Left lobe of liver (tissue), 2 donors: ENCODE measurements at places on chromosomes 2 and 18.
A peak's percentile ranks its signal among the peaks of the same experiment; 100 is the strongest.

DNA sequence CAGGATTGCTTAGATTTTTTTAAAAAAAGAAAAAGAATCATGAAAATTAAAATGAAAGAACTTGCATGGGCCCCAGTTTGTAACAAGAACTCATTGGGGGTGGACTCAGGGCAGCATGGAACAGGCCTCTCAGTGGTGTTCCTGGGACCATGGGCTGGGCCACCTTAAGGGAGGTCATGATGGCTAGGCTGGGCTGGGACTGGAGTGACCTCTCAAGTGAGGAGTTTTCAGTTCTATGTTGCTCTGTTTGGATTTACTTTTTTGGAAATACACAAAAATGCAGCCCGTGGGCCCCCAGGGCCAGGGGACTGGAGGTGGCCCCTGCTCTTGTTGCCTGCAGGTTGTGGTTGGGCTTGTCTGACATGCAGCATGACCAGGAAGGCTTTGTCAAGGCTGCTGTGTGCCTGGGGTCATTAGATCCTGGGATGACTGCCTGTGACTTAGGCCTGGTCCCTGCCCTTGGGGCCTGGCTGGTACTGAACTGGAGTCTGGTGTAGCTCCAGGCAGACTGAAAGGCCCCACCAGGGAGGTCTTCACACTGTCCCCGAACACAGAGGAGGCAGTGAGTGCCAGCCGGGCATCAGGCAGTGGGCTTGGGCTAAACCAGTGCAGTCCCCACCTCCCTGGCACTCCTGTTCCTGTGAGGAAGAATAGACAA, 115.6 kb downstream of the GLI2 start:
- no peak for DNase-seq

- DNase-seq: no peak
Measured at GRCh38 chr18:32698153-32698552, 74.7 kb downstream of the KLHL14 start.

- no peak for DNase-seq
Measured at GRCh38 chr2:215606219-215606618, 170.4 kb upstream of the FN1 start.

DNA sequence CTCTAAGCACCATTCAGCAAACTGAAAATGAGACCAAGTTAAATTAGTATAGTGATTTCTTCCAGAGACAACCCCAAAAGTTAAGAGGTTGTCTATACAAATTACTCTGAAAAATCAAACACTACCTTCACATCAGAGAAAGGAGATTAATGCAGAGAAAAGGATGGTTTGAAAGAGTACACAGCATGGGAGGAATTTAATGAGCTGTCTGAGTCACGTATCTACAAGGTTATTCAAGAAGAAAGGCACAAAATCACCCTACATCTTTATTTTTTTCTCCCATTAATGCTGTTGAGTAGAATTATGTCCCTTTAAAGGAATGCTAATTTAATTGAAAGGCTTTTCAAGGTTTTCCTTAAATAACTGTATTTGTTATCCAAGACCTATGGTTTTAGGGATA, 41.1 kb downstream of the LANCL1 start:
- DNase-seq: no peak

DNA sequence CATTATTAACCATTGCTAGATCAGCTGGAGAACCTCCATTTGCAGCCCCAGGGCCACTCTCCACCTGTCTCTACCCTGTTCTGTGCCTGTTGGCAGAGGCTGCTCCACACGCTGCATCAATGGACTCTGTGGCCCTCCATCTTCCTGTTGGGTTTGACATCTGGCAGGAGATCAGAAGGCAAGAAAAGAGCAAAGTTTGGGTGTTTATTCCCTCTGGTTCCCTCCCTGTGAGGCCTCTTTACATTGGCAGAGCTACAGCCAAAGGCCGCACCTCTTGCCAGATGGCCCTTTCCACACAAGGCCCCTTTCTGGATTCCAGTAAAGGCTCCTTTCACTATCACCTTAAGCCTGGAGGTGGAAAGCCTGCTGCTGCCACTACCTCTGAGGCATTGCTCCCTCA, 110.9 kb upstream of the RND3 start:
- peak; percentile 77 for DNase-seq

GRCh38 chr2:191296083-191297006, 51.1 kb downstream of the MYO1B start:
- no peak for DNase-seq

DNA sequence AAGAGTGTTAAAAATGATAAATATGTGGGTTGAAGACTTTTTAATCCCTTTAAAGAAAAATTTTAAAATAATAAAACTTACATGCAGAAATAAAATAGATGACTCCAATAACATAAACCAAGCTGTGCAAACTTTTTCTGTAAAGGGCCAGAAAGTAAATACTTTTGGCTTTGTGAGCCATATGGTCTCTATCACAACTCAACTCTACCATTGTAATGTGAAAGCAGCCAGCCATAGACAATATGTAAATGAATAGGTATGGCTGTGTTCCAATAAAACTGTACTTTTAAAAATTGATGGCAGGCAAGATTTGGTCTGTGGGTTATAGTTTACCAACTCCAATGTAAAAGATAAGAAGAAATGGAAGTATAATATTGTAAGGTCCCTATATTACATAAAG, 45.2 kb downstream of the SNED1 start:
- no peak for DNase-seq

GRCh38 chr18:36340246-36340645, 42.7 kb downstream of the FHOD3 start:
- DNase-seq: no peak

GRCh38 chr2:201447086-201447485, 4.2 kb downstream of the TRAK2 start:
- DNase-seq: no peak

- DNase-seq: no peak
Measured at GRCh38 chr2:40208463-40208862, 243.4 kb downstream of the SLC8A1 start.

- no peak for DNase-seq
Measured at GRCh38 chr2:47651296-47651695, 131.6 kb upstream of the MSH6 start.

DNA sequence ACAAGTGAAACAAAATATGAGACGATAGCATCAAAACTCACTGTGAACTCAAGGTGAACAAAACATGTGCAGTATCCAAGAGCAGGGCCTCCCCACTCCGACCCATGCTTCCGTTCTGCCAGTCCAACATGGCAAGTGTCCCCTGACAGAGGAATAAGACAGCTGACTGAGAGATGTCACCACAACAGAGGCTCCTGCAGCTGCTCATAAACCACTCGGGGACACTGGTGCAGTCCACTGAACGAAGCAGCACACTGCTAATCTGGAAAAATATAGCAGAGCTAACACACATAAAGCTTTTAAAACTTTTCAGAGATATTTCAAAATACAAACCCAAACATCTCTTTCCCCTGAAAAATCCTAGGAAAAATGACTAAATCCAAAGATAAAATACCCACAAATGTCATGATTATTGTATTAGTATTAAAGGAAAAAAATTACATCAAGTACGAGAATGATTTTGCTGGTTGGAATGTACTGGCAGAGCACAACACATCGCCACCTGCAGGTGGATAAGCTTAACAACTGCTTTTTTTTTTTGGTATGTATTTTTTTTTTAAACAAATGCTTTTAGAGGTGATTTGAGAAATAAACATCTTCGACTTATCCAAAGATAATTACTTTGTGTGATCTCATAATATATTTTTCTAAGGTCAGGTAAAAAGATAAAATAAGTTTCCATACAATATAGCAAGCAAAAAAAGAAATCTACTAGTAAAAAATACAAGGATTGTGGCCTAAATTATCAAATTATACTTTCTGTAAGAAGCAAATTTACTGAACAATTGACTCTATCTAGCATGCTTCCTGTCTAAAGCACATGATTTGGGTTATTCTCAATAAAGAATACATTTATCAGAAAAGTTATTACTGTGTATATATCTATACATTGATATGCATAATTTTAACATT, 18.6 kb downstream of the THADA start:
- no peak for DNase-seq

DNA sequence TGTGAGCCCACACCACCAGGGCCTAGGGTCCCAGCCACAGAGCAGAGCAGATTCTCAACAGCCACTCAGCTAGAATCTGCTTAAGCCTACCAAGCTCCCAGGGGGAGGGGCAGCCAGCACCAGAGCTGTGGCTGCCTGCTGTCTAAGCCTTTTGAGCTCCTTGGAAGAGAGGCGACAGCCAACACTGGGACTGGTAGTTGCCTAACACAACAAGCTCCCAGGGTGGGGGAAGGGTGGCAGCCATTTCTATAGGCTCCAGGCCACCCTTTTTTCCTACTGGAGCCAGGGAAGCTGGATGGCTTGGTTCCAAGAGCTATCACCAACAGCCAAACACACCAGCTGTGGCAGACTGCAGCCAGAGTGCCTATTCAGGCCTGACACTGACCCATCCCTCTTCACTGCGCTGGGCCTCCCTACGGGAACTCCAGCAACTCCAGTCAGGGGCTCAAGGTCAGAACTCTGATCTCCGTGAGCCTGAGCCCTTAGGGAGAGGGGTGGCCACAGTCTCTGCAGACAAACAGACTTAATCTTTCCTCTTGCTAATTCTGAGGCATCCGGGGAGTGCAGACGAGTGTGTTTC, 1824.3 kb upstream of the CELF4 start:
- no peak for DNase-seq

DNA sequence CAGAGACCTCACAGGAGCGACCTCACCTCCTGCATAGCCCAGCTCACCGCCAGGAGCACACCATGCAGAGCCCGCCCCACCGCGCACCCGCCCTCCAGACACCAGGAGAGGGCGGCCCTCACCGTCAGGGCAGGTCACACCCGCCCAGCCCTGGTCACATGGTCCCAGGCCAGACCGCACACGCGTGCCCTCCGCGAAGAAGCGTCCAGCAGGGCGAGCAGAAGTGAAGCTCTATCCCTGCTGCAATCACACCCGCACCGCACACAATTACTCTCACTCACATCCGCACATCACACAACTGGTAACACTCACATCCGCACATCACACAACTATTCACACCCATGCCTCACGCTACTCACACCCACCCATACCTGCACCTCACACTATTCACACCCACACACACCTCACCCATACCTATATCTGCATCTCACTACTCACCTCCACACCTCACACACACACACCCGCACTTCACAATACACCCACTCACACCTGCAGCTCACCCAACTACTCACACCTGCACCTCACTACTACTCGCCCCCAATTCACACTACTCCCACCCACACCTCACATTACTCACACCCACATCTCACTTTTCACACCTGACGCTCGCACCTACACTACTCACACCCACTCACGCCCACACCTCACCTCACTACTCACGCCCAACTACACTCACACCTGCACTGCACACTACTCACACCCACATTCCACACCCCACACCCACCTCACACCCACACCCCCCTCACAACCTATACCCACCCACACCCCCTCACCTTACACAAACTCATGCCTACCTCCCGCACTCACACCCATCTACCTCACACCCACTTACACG, 242.0 kb downstream of the HDAC4 start:
- peak; percentile 45 for DNase-seq

- DNase-seq: no peak
Measured at GRCh38 chr2:85954590-85955458, 66.0 kb upstream of the ST3GAL5 start.

DNA sequence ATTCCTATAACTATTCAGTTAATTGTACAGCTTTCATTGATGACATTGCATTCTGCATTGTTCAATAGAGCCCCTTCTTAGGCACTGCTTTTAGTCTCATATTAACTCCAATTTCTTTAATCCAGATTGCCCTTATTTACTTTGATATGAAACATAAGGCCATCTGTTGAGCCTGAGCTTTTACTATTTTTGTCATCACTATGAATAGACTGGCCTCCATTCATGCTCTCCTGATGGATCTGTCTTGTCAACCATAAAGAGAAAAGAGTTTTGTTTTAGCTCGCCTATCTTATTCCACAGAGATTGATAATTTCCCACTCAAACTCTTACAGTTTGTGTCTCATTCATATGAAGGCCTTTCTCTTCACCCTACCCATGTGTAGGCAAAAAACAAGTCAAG, 159.2 kb upstream of the DTNA start:
- DNase-seq: no peak

DNA sequence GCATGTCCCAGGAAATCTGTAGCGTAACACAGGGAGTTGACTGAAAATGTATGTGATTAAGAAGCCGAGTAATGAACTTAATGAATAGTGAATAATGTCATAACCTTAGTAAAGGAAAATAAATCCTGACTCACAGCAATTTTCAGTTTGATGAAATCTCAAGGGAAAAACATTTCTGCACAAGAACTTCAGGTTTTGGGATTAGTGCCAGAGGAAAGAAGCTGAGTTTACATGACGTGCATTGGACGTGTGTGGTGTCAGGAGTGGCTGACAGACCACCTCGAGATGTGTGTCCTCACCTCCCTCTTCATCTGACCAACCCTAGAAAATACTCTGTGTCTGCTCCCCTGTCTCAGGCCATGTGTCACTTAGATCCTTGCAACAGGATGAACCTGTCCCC, 39.1 kb downstream of the VWA3B start:
- DNase-seq: no peak

DNA sequence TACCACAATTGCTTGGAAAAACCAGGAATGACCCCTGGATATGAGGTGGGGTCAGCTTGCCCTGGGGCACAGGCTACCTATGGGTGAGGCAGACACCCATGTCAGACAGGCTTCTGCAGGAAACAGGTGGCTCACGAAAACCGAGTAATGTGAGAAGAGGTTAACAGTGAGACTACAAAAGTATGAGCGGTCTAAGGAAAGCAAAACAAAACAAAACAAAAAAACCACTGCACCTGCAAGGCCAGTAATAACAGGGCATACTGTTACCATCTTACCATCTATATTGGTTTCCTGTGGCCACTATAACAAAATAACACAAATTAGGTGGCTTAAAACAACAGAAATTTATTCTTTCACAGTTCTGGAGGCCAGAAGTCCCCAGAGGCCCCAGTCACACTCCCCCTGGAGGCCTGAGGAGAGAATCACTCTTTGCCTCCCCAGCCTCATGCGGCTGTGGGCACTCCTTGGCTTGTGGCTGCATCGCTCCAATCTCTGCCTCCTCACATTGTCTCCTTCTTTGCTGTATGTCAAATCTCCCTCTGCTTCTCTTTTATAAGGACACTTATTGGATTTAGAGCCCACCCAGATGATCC, 86.6 kb upstream of the EPC2 start:
- no peak for DNase-seq

GRCh38 chr2:174499371-174499770, 12.5 kb upstream of the GPR155 start:
- DNase-seq: no peak

DNA sequence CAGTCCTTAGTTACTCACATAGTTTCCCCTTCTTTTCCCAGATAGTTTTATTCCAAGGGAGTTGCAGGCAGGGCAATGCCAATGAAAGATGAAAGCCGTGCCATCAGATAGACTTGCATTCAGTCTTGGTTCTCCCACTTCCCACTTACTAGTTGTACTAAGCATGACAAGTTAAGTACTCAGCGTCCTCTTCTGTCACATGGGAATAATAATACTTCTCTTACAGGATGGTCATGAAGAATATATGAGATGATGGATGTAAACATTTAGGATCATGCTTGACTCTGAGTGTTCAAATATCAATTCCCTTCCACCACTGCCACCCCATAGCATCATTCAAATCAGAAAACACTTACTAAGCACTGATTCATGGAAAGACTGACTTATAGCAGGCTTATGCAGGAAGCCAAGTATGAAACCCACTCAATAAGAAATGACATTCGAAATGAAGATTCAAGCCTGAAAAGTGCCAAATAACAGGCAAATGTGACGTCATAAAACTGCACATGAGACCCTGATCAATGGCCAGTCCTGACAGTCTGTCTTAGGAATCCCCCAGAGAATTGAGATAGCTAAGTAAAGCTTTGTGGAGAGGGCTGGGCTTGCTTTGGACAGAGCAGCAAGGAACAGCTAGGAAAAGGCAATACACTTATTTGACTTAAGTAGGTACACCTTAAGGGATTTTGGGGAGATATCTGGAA, 11.1 kb upstream of the EVA1A start:
- no peak for DNase-seq

- no peak for DNase-seq
Measured at GRCh38 chr2:143186876-143187275, 57.7 kb downstream of the ARHGAP15 start.
